ENCODE measurements at places on chromosomes 3 and 15.

- no peak for DNase-seq
Observed at GRCh38 chr3:131242201-131242600, 139.4 kb upstream of the NUDT16 start.

DNA sequence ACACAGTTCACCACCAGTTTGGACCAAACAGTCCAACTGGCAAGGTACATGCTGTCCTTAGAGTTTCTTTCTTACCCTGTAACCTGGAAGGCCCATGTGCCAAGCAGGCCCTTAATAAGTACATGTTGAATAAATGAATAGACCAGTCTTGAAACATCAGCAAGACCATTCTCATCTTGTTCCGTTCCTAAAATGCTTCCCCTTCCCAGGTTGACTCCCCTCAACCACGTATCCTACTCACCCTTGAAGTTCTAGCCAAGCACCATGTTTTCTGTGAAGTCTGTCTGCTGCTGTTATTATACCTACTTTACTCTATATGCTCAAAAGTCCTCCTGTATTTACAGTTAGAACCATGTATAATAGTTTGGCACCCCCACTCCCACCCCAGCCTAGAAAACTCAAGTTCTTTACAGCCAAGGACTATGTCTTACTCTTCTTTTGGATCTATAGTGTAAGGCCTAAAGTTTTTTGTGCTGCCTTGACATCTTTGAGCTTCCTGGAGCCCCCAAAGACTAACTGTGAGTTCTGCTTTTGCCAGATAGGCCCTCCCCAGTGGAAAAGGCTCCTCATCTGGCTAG, 49.2 kb upstream of the SSR3 start:
- no peak for DNase-seq

- DNase-seq, result no peak
Observed at GRCh38 chr15:31329640-31330010, 3.0 kb downstream of the KLF13 start.

DNA sequence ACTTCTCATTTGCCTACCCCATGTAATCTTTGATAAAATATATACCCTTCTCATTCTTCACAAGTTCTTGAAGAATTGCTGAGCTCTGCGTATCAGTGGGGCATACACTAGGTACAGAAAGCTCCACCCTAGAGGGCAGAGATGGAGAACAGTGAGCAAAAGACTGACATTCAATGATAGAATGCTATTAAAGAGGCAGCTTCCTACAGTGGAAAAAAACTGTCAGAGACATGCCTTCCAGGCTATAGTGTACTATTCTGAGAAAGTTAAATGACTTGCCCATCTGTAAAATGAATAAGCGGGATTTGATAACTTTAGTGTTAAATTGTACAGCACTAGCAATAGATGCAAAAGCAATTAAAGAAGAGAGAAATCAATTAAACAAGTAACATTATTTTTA, 172.8 kb downstream of the SUCNR1 start:
- no peak for DNase-seq

- DNase-seq, result no peak
Observed at GRCh38 chr15:63050731-63051155, 8.2 kb downstream of the TPM1 start.

Measured in activated CD4-positive, CD25-positive, alpha-beta regulatory T cell (primary cell).